ENCODE measurements at places on chromosomes 6 and 20.

GRCh38 chr20:45972500-45973183, 639 bp upstream of the ZNF335 start:
- peak; percentile 87 for DNase-seq

DNA sequence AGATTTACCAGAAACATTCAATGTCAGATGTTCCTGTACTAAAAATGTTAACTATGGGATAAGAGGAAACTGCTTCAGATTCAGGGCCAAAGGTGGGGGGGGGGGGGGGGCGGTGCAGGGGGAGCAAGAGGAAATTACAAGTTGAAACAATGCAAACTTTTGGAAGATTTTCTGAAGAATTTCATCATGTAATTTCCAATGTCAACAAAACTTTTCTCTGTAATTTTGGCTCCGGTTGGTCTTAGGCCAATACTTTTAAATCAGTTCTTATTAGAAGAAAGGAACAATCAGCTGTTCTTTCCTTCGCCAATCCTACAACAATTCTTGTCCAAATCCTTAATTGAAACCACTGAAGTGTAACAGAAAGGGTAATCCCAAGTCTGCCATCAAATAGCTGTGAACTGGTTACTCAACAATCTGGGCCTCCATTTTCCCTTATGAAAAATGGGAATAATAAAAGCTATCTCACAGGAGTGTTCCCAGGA, 13.1 kb downstream of the UQCC1 start:
- DNase-seq: no peak

DNA sequence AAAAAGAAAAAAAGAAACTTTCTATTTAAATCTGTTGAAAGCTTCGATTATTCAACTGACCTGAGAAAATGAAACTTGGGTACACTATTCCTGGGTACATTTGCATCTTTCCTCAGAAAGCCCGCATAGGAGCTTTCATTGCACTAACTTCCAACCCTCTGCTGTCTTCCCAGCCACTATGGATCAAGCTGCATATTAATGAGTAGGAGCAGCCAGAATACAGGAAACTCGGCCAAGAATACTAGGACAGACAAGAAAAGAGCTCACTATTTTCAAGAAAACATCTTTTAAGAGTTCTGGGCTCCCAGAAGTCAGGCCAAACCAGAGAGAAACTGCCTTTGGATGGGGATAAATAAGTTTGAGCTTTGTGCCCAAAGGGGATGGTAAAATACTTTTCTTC, 135.0 kb upstream of the CCDC28A start:
- DNase-seq: no peak

- DNase-seq: no peak
Observed at GRCh38 chr6:163354085-163354484, 60.4 kb upstream of the QKI start.

Measured in stimulated activated CD4-positive, alpha-beta T cell treated with anti-CD3 and anti-CD28 coated beads, Interleukin-1b, Interleukin-23, amount 100 ng/mL, for 24 hours (primary cell).